Large intestine (tissue), 12 donors: ENCODE measurements at places on chromosomes 6 and 20. TPM values are rescaled to one million over a fixed set of nuclear protein-coding genes. Genes with fewer than 3 reads are reported as not detected.

DNA sequence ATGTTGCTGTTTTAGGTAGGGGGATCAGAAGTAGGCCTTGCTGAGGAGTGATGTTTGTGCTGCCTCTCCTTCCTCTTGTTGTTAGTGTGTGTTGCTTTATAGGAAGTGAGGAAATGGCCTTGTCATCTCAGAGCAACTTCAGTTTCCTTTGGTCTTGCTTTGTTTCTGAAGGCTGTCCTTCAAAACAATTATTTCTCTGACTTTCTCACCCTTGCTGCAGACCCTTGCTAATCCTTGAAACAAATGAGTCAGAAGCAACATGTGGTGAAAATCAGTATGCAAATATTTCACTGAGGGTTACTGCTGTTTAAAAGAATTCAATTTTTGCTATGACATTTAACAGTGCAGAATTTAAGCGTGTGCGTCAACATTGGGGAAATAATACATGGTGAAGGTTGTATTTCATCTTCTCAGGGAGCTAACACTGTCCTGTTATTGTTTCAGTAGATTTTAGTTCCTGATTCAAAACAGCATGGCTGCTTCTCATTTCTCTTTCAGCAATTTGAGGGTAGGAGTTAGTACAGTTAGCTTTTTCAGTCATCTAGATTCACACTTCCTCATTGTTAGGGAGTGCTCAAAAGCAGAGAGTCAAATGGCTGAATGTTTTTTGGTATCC lies 13.8 kb downstream of the RNF144B start:
- DNase-seq, result no peak

DNA sequence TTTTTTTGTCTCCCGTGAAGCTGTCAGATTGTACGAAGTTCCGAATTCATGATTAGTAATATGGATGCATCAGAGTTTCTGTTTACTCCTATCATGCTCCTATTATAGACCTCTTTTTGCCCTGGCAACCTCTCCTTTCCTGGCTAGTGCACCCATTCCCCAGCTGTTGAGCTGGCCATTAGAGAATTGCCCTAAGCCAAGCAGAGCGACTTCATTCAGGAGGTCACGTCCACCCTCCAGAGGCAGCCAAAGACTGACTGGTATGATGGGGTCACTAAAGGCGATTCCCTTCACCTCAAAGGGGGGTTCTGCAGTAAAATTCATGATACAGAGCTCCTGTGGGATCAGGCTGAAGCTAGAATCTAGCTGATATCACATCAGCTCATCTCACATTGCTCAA lies 351.9 kb downstream of the BTBD3 start:
- no peak for DNase-seq

DNA sequence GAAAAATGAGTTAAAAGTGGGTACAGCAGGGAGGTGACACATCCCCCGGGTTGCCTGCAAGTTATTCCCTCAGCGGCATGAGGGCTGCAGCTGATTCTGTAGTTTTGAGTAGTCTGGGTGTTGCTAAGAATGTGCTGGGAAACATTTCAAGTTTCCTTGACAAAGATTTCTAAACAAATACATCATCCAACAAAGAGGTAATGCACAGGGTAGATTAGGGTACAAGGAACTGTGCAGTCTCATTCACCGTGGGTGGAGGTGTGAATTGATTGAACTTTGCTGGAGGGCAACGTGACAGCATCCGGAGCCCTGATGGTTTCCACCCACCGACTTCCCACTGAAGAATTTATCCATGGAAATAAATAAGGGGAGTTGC lies 21.8 kb downstream of the CASS4 start:
- no peak for DNase-seq

Gene TP53TG5
- 0.78 TPM for polyA plus RNA-seq
